ENCODE measurements at places on chromosomes 5 and 9. TPM values are rescaled to one million over a fixed set of nuclear protein-coding genes. Genes with fewer than 3 reads are reported as not detected.

DNA sequence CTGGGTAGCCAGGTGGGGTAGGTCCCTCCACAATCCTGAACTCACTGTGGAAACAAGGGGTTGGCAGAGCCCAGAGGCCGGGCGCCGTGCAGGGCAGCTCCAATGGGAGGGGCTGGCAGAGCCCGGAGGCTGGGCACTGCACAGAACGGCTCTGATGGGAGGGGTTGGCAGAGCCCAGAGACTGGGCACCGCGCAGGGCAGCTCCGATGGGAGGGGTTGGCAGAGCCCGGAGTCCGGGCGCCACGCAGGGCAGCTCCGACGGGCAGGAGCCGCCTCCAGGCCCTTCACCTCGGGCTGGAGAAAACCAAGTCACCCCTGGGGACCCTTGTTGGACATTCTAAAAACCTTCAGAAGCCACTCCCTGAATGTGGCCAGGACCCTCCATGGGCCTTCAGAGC lies 9.3 kb downstream of the NACC2 start:
- DNase-seq, result no peak

DNA sequence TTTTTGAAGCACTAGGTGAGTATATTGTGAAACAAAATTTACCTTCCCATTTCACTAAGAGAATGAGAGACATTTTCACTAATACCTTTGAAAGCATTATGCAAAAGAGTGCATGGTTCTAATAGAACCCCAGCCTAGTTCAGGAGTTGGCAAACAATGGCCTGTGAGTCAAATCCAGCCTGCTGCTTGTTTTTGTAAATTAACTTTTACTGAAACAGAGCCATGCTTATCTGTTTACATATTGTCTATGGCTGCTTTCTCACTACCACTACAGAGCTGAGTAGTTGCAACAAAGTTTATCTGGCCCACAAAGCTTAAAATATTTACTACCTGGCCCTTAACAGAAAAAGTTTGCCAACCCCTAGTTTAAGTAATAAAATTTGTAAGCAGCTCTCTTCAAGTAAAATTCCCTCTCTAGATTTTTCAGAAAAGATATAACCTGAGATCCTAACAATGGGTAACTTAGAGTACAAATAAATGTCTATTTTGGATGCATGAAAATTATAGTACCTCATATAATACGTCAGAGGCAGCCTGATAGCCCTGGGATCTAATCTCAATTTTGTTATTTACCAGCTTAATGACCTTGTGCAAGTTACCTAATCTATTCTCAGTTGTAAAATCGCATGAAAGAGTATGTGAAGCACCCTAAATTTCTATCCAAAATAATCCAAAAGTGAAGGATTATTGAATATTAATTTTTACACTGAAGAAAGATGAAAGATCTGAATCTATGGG lies 50.7 kb upstream of the ARL15 start:
- DNase-seq, result no peak

DNA sequence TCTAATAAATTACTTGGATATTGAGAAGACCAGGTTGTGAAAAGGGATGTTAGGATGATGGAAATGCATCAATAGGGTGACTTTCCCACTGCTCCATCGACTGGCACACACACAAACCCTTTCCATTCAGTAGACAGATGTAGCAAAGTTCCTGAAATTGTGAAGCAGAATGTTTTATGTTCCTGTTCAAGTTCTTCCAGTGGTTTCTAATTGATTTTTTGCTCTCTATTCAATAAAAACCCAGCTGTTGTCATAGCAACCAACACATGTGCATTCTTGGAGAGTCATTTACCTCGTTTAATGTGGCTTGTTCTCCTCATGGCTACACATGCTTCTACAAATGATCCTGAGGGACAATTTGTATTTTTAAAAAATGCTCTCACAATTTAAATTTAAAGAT lies 244.6 kb downstream of the RAB3C start:
- no peak for DNase-seq

DNA sequence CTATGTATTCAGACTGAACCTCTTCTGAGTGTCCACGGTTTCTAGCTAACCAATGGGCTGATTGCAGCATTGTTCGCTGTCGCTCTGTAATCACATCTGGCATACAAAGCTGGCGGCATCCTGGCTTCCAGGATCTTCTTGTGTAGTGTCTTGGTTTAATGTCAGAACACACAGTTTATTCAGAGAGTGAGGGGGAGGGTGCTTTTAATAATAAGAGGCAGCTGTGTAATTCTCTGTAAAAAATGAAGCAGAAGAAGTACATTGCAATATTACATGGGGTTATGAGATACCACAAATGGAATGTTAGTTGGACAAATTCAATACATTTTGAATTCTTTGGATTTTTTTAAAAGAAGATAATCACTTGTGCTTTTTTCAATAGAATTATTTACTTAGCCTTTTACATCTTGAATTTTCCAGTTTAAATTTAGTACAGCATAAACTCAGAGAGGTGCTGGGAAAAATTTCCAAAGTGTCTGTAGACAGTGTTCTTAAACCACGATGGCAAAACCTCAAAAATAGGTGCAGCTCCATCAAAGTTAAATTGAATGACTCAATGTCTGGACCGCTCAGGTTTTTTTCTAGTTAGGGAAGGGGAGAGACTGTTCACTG lies 206.0 kb downstream of the PCSK1 start:
- DNase-seq, result no peak

Gene LCN9
- 3.7 TPM for total RNA-seq

Gene RANBP3L
- total RNA-seq, result not detected

Gene TMEM252
- not detected for total RNA-seq

Gene FOXD4L4
- total RNA-seq, result not detected
